Activated T-helper 1 cell treated with Interleukin-2 at 50 U/mL for 16 hours (primary cell): ENCODE measurements at places on chromosomes 2 and 18.

GRCh38 chr18:80157708-80158343, 48.8 kb downstream of the ADNP2 start:
- peak; percentile 35 for DNase-seq

DNA sequence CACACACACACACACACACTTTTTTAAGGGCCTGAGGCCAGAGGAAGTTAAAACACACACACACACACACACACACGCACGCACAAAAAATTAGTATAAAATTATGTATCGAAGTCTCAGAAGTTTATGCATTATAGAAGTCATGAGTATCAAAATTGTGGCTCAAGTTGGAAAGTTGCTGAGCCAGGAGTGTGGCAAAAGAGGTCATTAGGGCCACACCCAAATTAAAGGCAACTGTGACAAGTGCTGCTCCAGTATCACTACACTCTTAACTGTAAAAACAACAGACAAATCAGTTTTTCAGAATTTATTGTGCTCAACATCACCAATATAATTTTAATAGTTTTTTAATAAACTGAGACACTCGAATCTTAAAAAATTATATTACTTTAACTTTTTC, 36.9 kb downstream of the YWHAQ start:
- DNase-seq = no peak

- DNase-seq = no peak
These were observed 89.3 kb downstream of the MBD5 start for GRCh38 chr2:148110184-148110583.

GRCh38 chr18:21629089-21629832, 17.1 kb downstream of the SNRPD1 start:
- DNase-seq = no peak

DNA sequence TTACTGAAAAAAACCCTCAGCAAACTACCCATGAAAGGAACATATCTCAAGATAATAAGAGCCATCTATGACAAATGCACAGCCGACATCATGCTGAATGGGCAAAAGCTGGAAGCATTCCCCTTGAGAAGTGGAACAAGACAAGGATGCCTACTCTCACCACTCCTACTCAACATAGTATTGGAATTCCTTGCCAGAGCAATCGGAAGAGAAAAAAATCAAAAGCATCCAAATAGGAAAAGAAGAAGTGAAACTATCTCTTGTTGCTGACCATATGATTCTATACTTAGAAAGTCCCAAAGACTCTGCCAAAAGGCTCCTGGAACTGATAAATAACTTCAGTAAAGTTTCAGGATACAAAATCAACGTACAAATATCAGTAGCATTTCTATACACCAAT, 40.6 kb upstream of the MSTN start:
- no peak for DNase-seq

DNA sequence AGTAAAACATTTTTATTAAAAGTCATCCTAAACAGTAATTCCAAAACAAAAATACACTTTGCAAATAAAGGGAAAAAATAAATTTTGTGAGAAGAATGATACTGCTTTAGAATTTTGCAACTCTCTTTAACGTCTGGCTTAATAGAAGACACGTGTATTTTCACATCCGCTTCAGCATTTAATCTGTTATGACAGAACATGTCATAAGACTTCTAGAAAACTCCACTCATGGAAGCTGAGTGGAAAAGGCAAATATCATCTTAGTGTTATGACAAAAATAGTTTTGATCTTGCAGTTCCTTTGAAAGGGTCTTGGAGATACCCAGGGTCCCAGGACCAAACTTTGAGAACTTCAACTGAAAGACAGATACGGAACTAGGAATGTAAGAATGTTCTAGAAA, 350.1 kb downstream of the NCKAP5 start:
- DNase-seq = no peak

GRCh38 chr2:1518867-1519530, 105.7 kb downstream of the TPO start:
- DNase-seq = no peak

DNA sequence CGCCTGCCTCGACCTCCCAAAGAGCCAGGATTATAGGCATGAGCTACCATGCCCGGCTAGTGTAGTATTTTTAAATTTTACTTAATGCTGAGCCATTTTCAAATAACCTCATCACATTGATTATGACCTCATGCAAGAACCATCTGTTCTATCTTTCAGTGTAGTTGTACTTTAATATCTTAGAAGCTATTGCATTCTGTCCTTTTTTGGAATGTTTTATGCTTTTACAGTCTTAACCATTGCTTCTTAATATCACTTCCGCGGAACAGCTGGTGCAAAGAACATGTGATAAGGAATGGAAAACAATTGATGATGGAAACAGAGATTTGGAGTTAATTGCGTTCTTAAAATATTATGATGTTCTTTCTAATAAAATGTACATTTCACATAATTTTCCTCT, 2.7 kb downstream of the GEN1 start:
- no peak for DNase-seq

DNA sequence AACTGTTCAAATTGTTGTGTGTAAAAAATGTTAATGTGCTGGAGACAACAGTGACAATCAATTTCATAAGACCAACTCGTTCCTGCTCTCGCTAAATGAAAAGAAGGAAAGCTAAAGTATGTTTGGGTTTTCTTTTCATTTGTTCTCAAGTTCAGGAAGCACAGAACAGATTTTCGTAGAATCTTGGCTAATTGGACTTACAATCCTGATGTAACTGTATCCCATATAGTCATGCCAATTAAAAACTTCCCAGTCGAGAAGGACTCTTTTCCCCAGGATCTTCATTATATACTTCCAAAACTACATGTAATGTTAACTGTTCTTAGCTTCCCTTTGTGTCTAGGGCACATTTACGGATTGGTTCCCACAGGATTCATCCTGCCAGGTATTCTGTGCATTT, 135.4 kb upstream of the ITGB6 start:
- DNase-seq = no peak

DNA sequence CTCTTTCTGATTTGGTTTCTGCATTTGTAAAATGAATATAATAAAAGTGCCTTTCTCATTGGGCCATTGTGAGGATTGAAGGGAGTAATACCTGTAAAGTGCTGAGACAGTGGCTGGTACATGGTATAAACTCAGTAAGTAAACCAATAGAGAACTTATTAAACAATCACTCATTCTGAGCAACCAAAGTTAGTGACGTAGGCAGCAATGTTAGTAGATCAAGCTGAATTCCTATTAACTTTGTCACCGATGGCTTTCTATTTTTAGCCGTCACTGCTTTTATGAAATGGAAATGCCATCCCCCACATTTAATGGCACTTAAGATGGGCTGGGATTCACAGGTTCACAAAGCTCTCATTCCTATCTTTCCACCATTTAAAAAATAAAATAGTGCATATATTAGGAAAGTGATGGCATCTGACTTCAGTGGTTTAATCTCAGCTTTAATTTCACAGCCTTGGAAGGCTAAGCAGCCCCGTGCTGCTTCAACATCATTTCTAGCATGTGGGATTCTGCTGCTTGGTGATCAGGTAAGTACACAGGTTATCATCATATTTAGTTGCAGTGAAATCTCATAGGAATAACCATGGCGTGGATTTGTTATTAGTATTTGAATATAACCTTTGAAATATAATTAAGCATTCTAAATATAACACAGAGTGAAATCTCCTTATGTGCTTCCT, 17.6 kb upstream of the PPP4R1 start:
- no peak for DNase-seq

DNA sequence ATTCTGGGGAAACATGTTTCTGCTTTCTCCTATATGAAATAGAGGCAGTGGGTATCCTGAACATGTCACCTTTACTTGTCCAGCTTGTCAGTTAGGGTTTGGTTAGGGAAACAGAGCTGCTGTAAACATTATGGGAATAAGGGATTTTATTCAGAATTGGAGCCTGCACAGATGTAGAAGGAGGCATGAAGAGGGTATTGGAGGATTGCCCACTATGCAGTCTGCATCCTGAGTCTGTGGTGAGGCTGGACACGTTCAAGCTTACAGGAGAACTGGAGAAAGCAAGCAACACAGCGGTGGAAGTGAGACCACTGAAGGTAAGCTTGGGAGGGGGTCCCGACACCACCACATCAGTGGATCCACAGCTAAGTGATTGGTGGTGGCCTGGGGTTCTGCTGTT, 443.0 kb upstream of the TNP1 start:
- DNase-seq = no peak

DNA sequence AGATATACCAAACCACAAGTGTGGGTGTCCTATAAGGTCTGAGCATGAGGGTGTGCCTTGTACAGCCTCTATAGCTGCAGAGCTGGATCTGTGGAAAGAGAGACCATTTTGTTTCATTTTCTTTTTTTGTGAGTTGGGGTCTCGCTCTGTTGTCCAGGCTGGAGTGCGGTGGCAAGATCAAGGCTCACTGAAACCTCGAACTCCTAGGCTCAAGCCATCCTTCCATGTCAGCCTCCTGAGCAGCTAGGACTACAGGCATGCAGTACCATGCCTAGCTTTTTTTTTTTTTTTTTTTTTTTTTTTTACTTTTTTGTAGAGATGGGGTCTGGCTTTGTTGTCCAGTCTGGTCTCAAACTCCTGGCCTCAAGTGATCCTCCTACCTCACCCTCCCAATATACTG, 10.7 kb downstream of the KIF3C start:
- DNase-seq = no peak

DNA sequence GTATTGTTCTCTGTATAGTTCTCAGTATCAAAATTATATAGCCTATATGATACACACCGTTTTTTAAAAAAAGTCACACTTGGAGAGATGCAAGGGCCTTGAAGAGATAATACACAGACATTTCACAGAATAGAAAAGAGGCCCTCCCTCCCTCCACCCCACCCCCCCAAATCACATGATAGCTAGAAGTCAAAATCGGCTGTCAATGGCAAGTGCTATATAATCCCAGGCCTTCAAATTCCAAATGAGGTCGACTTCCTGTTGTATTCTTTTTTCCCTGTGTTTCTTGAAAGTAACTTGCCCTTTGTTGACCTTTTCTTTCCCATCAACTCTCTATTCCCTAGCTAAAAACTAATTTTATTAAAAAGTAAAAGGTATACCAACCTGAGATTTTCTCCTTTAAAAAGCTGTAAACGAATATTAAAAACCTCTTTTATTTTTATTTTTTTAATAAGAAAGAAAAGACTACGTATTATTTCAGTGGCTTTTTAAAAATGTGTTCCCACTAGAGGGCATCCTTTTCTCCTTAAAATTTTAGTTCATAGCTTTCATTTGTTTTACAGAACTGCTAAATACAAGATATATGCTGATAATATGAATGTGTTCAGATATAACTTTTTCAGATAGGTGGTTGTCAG, 46.6 kb downstream of the KCMF1 start:
- no peak for DNase-seq

GRCh38 chr2:224308272-224308911, 93.5 kb downstream of the FAM124B start:
- DNase-seq = no peak

- no peak for DNase-seq
These were observed 81.4 kb downstream of the COBLL1 start for GRCh38 chr2:164760179-164760578.

- no peak for DNase-seq
These were observed 778.5 kb downstream of the ERBB4 start for GRCh38 chr2:211760103-211760502.

DNA sequence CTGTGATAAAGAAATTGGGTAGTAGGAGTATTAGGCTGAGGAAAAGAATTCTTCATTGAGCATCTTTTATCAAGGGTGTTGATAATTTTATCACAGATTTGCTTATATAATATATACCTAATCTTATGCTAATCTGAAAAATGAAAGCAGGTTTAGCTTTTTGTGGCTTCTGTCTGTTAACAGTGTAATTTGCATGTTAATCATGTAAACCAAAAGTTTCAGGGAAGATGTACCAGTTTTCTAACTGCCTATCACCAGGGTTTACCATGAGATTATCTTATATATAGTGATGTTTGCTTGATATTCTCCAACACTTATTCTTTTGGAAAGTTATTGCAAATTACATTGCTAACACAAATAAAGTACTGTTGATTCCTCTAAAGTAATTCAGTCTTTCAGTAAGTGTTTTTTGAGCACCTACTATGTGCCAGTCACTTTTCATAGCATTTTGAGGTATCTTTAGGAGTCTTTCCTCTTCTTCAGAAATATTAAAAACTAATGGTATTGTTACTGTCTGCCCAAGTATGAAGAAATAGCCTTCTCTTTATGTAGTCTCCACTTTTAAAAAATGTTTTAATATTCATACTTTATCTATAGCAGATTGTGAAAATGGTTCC, 41.6 kb downstream of the GCC2 start:
- DNase-seq = no peak

GRCh38 chr18:12283256-12283655, 24.8 kb upstream of the TUBB6 start:
- DNase-seq = no peak

- DNase-seq = no peak
These were observed 27.6 kb downstream of the BCL11A start for GRCh38 chr2:60525899-60526298.
